Dermis blood vessel endothelial cell (primary cell): ENCODE measurements at places on chromosomes 5 and 9. TPM values are rescaled to one million over a fixed set of nuclear protein-coding genes. Genes with fewer than 3 reads are reported as not detected.

Gene PLPP6
- total RNA-seq = 6.1 and 8.0 TPM in 2 replicates

- peak; percentile 10 for DNase-seq
Observed at GRCh38 chr5:39469777-39470415, 45.1 kb upstream of the DAB2 start.

- DNase-seq = no peak
Observed at GRCh38 chr9:121372239-121373010, 2.4 kb upstream of the STOM start.

Gene FOXD4
- 0.05 and 0.17 TPM in 2 replicates for total RNA-seq

- peak; percentile 91 for DNase-seq
Observed at GRCh38 chr5:116032094-116032517, at the start of gene ARL14EPL. Gene ARL14EPL (plus strand): TSS chr5:116032472. CDS start chr5:116051466, 18,994 bp downstream.

DNA sequence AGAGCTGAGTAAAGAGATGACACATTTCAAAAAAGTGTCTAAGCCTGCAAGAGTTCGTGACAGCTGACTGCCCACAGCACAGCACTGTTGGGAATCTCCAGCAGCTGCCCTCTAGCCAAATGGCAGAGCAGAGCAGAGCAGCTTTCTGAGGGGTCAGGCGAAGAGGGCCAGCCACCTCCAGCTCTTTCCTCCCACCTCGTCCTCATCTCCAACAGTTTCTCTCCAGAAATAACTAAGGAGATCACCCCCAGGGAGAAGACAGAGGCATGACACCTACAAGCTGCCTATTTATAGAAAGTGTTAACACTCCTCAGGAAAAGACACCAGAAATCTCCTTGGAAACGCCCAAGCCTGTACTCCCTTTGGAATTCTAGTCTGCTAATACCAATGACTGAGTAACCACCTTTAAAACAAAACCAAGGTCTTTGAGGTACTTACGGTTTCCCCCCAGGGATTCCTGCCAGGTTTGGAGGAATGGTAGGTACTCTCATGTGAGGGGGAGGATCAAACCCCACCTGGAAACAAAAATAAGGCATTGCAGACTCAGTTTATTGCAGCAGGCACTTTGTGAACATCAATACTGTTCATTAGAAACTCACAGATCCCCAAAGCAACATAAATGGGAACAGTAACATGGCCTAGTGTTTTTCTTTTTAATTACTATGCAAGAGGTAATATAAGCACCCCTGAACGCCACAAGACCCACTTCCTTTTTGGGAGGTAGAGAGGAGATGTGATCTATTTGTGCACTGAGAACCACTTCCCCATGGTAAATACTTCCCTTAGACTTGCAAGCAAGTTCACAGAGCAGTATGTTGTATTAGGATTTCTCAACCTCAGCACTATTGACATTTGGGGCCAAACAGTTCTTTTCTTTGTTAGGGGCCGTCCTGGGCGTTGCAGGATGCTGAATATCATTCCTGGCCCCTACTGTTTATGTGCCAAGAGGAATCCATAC lies 79.3 kb downstream of the TLE1 start:
- DNase-seq = no peak

DNA sequence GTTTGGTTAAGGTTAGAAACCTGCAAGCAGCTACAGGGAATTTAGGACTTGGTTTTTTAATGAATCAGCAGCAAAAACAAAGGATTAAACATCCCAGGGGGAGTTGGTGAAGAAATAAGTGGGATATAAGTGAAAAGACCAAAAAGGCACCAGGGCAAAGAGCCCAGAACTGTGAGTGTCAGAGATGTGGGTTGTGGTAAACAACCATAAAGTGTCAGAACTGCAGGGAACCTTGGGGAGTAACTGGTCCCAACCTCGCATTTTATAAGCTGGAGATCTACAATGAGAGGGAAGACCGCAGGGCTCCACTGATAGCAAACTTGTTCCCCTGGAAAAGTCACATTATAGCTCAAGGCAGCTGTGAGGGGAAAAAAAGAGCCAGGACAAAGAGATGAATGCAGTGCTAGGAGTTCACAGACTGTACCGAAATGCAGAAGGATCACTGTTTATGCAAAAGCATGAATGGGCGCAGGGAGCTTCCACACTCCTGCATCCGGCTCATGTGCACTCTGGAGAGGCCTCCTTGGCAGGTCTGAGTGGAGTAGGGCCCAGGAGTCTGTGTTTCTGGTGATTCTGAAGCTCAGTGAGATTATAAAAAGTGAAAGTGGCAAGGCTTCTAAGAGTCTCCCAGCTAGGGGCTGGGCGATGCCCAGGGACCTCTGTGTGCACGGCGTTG lies 156.3 kb downstream of the GOLPH3 start:
- no peak for DNase-seq
